ENCODE measurements at places on chromosomes 3 and 15.

- DNase-seq: no peak
Measured at GRCh38 chr3:186529201-186529999, 14.8 kb downstream of the CRYGS start.

- DNase-seq: no peak
Measured at GRCh38 chr15:68214838-68215254, 9.7 kb upstream of the CALML4 start.

- DNase-seq: no peak
Measured at GRCh38 chr3:112463250-112463649, 36.0 kb downstream of the BTLA start.

GRCh38 chr3:60935709-60936108 is 315.5 kb downstream of the FHIT start:
- DNase-seq: peak; percentile 89

GRCh38 chr3:182668974-182669373 is 124.3 kb upstream of the ATP11B start:
- DNase-seq: no peak

DNA sequence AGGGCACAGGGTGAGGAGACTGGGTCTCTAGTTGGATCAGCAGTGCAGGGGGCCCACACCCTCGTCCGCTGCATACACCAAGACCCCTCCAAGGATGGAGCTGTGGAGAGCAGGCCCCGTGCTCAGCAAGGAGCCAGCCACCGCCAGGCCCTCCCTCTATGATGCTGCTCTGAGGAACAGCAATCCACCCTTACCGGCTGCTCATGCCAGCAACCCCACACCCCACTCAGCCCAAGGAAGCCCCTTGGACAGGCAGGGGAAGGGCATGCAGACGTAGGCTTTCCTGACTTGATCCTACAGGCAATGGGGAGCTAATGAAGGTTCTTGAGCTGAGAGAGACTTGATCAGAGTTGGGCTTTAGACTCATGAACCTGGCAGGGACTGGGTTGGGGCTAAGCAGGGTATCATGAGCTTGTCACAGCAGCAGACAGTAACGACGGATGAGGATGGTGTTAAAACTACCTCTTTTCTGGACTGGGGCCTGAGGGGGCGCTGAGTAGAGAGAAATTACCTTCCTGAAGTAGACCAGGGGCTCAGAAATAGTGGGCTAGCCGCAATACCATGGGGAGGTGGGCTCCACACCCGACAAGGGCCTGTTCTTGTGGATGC is 50.5 kb upstream of the FGD5 start:
- DNase-seq: no peak

DNA sequence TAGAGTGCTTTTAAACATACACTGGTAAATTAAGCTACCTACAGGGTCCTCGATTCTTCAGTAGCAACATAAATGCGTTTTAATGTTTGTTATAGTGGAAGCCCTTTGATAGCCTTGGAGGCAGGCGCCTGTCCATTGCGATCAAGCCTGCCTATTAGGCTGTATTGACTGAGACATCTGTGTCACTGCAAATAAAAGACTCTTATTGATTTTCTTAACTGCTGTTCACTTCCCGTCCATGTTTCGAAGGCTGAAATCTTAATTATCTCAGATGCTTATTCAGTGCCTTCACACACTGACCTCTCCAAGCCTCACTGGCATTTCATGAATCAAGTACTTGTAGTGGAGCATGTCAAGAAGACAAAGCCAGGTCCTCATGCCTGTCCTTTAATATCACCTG is 51.1 kb downstream of the MAP2K5 start:
- DNase-seq: no peak

- no peak for DNase-seq
Measured at GRCh38 chr15:90915216-90915807, 12.2 kb downstream of the MAN2A2 start.

DNA sequence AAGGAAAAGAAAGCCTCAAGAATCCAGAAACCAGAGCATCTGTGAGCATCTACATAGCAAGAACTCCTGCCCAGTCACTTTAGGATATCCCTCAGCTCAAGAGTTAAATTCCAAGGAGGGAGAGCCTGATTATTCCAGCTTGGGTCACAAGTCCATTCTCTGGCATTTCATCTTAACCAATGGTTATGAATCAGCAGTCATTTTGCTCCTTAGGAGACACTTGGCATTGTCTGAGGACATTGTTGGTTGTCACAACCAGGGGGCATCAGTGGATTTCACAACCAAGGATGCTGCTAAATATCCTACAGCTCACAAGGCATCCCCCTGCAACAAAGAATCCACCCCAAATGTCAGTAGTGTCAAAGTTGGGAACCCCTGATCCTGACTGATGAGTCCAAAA is 51.0 kb upstream of the LMCD1 start:
- DNase-seq: no peak

GRCh38 chr3:179719048-179719734 is 66.4 kb downstream of the USP13 start:
- no peak for DNase-seq

GRCh38 chr3:160885791-160886286 is 129.8 kb downstream of the PPM1L start:
- peak; percentile 82 for DNase-seq

DNA sequence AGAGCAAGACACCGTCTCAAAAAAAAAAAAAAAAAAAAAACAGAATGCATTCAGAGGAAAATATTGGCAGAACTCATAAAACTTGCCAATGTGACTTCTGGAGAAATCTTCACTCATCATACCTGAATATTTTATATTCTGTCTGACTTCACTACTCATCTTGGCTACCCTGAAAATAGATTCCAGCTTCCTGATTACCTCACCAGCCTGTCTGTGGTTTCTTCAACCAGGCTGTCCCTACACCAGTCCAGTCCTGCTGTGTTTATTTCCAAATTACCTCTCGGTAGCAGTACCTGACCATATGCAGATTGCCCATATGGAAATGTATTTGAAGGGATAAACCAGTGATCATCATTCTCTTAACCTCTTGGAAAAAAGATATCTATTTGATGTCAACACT is 9.3 kb upstream of the P3H2 start:
- no peak for DNase-seq

DNA sequence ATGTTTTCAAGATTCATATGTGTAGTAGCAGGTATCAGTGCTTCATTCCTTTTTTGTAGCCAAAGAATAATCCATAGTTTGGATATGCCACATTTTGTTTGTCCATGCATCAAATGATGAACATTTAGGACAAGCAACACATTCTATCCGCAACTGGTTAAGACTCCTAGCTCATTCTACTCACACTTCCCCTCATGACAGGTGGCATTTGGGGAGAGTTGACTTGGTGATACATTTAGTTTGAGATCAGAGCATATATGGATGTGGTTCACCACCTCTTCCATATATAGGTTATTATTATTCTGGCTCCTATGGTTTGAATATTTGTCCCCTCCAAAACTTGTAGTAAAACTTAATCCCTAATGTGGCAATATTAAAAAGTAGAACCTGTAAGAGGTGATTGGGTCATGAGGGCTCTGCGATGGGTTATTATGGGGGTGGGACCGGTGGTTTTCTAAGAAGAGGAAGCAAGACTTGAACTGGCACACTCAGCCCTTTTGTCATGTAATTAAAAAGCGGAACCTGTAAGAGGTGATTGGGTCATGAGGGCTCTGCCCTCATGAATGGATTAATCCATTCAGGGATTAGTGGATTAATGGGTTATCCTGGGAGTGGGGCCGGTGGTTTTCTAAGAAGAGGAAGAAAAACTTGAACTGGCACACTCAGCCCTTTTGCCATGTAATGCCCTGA is 75.3 kb upstream of the HRH1 start:
- no peak for DNase-seq

- DNase-seq: no peak
Measured at GRCh38 chr3:151775314-151776258, 38.3 kb upstream of the AADAC start.
